ENCODE measurements at places on chromosomes 12 and 14. TPM values are rescaled to one million over a fixed set of nuclear protein-coding genes. Genes with fewer than 3 reads are reported as not detected.

Gene PLD4
- 473 TPM for total RNA-seq

GRCh38 chr14:79411403-79412174 lies 799.7 kb downstream of the DIO2 start:
- no peaks in the 10 kb centered on the region for H3K4me1 ChIP-seq
- no peaks in the 10 kb centered on the region for H3K36me3 ChIP-seq
- no peak overlapping the region for H3K27ac ChIP-seq
- H3K4me3 ChIP-seq: no peak overlapping the region
- no peak for DNase-seq

Gene ADAMTS20
- not detected for total RNA-seq

GRCh38 chr14:52244997-52245396 lies 22.5 kb upstream of the PTGDR start:
- peaks cover 26% of the 10 kb centered on the region for H3K4me1 ChIP-seq
- no peak overlapping the region for H3K4me3 ChIP-seq
- no peak for DNase-seq
- H3K27me3 ChIP-seq: peaks cover 4% of the 10 kb centered on the region
- H3K27ac ChIP-seq: no peak overlapping the region

Gene NID2
- not detected for total RNA-seq

DNA sequence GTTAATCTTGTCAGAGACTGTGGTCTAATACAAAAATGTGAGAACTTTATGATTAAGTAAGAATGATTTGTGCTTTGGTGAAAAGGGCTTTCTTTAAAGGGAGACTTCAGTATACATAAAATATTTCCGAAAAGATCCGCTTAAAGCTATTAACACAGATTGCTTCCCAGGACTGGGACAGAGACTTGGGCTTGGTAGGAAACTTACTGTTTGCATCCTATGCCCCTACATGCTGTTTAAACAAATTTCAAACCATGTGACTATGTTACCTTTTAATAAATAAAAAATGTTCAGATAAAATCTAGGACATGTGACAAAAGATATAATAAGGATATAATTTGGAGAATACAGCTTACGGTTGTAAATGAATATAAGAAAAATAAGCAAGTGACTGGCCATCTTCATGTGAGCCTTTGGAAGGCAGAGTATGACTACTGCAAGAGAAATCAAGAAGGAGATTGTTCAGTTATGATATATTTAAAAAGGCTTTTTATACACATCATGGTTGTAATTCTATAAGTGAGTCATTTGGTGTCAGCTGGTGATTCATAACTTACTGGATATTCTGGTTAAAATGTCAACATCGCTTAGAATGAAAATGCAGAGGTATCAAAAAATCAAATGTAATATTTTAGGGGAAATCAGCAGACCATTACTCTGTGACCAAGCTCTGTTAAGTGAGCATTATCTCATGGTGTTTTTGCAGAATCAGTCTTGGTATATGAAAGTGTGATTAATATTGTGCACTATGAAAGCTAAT lies 234.7 kb upstream of the E2F7 start:
- H3K4me3 ChIP-seq: no peak overlapping the region
- H3K4me1 ChIP-seq: no peaks in the 10 kb centered on the region
- DNase-seq: no peak
- no peaks in the 10 kb centered on the region for H3K27me3 ChIP-seq
- no peaks in the 10 kb centered on the region for H3K36me3 ChIP-seq
- no peak overlapping the region for H3K27ac ChIP-seq

Gene C12orf50
- total RNA-seq: 0.12 TPM

GRCh38 chr14:66514213-66514612 lies 6.3 kb downstream of the GPHN start:
- peaks cover 33% of the 10 kb centered on the region for H3K4me1 ChIP-seq
- H3K27me3 ChIP-seq: peaks cover 6% of the 10 kb centered on the region
- H3K36me3 ChIP-seq: no peaks in the 10 kb centered on the region
- no peak overlapping the region for H3K4me3 ChIP-seq

- H3K4me3 ChIP-seq: peak overlapping the region; percentile 72
- H3K36me3 ChIP-seq: peaks cover 59% of the 10 kb centered on the region
- H3K4me1 ChIP-seq: peaks cover 88% of the 10 kb centered on the region
- no peaks in the 10 kb centered on the region for H3K27me3 ChIP-seq
These were observed 9.2 kb downstream of the PHB2 start for GRCh38 chr12:6961278-6961694.

- H3K4me1 ChIP-seq: peaks cover 20% of the 10 kb centered on the region
- H3K36me3 ChIP-seq: peaks cover 2% of the 10 kb centered on the region
- H3K27me3 ChIP-seq: no peaks in the 10 kb centered on the region
- H3K27ac ChIP-seq: peak overlapping the region; percentile 84
These were observed 3.7 kb downstream of the USP44 start for GRCh38 chr12:95547522-95548055.

- no peak for DNase-seq
- peaks cover 3% of the 10 kb centered on the region for H3K36me3 ChIP-seq
These were observed 35.6 kb downstream of the TMEM120B start for GRCh38 chr12:121748218-121748570.

GRCh38 chr12:76940671-76941445 lies 62.0 kb upstream of the CSRP2 start:
- H3K27ac ChIP-seq: no peak overlapping the region
- H3K4me1 ChIP-seq: no peaks in the 10 kb centered on the region
- no peak overlapping the region for H3K4me3 ChIP-seq
- DNase-seq: no peak

- H3K27me3 ChIP-seq: no peaks in the 10 kb centered on the region
- H3K4me1 ChIP-seq: no peaks in the 10 kb centered on the region
- H3K4me3 ChIP-seq: no peak overlapping the region
- no peak for DNase-seq
These were observed 20.4 kb downstream of the EIF2B2 start for GRCh38 chr14:75023108-75023507.

GRCh38 chr12:80419644-80420043 lies 24.4 kb upstream of the PTPRQ start:
- H3K4me3 ChIP-seq: no peak overlapping the region
- no peak for DNase-seq
- H3K27me3 ChIP-seq: no peaks in the 10 kb centered on the region
- no peaks in the 10 kb centered on the region for H3K36me3 ChIP-seq

DNA sequence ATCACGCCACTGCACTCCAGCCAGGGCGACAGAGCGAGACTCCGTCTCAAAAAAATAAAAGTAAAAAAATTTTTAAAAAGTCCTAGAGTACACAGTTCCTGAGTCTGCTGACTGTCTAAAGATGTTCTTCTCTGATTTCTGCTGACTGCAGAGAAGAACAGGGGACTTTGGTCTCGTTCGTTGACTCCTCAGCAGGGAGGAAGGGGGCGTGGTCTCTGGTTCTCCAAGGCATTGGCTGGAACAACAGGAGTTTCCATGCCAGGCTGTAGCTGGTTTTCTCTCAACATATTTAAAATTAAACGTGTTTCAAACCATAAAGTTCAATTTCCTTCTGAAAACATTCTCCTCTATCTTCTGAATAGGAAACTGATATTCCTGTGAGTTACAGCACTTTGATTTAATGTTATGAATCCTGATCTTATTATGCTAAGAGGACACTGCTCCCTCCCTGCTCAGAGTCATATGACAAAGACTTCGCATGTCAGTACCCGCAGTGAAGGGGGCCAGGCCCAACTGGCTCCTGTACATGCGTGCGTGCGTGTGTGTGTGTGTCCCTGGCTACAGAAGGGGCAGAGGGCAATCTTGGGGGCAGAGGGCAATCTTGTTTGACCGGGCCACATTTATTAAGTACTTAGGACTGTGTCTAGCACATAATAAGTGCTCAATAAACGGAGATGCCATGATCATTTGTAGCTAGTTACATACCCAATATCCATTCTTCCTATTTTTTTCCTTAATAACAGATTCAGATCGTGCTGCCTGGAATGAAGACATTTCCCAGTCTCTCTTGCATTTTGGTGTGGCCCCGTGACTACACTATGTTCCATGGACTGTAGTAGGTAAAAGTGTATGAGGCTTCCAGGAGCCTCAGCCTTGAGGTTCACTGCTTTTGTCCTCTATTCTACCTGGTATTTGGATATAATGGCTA lies 16.5 kb upstream of the HNF1A start:
- no peaks in the 10 kb centered on the region for H3K4me1 ChIP-seq
- no peak overlapping the region for H3K4me3 ChIP-seq
- no peak overlapping the region for H3K27ac ChIP-seq
- no peak for DNase-seq

- no peaks in the 10 kb centered on the region for H3K36me3 ChIP-seq
- no peaks in the 10 kb centered on the region for H3K4me1 ChIP-seq
- no peak overlapping the region for H3K4me3 ChIP-seq
- no peak for DNase-seq
These were observed 47.7 kb downstream of the ISCA2 start for GRCh38 chr14:74541225-74541624.

Gene BMAL2
- total RNA-seq: 5.4 TPM

Gene FAM90A1
- total RNA-seq: not detected

Gene YEATS4
- total RNA-seq: 19.3 TPM

DNA sequence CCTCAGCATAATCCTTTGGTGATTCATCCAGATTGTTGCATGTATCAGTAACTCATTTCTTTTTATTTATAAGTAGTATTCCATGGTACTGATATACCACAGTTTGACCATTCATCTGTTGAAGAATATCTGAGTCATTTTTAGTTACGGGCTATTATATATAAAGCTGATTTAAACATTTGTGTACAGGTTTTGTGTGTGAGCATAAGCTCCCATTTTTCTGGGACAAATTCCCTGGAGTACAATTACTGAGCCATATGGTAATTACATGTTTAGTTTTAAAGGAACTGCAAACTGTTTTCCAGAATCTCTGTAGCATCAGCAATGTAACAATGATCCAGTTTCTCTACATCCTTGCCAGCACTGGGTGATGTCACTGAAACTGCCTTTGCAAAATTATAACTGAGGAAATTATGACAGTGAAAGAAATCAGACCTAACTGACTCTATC lies 236.2 kb upstream of the KRR1 start:
- peaks cover 6% of the 10 kb centered on the region for H3K27me3 ChIP-seq
- DNase-seq: no peak
- no peak overlapping the region for H3K27ac ChIP-seq
- no peaks in the 10 kb centered on the region for H3K36me3 ChIP-seq

DNA sequence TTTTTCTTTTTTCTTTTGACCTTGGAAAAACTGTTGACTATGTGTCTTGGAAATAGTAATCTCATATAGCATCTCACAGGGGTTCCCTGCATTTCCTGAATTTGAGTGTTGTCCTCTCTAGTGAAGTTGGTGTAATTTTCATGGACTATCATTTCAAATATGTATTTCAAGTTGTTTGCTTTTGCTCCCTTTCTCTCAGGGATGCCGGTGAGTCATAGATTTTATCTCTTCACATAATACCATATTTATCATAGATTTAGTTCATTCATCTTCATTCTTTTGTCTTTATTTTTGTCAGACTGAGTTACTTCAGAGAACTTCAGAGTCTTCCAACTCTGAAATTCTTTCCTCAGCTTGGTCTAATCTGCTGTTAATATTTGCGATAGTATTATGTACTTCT lies 1320.6 kb downstream of the LRFN5 start:
- H3K4me1 ChIP-seq: no peaks in the 10 kb centered on the region
- no peaks in the 10 kb centered on the region for H3K36me3 ChIP-seq
- DNase-seq: no peak

DNA sequence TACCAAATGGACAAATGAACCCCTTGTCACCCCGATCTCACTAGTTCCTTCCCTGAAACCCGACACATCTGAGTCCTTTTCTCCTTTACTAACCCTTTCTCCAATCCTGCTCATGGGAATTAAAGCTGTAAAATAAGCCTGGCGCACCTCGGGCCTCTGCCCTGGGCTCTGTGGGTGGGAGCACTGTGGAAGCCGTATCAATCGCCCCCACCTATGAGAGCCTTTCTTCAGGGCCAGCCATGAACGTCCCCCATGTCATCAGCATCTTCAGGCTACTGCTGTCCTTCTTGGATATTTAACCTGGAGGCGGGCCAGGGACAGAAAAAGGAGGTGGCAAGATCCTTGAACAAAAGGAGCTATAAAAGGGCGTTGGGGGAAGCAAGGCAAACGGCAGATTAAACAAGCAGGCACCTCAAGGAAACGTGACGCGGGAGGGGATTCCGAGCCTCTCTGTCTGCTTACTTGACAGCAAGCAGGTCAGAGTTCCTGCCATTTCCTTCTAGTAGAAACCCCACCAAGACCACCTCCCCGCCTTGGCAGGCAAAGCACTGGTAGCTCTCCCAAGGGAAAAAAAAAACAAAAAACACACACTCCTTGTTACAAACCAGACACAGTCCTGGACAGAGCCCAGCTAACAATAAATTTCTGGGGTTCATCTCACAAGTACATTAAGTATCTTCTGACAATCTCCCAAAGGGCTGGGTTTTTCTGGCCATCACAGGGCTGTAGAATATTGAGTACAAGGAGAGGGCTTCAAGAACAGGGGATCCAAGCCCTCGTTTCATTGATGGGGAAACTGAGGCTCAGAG lies 62.9 kb downstream of the DPF3 start:
- peaks cover 17% of the 10 kb centered on the region for H3K36me3 ChIP-seq
- no peak for DNase-seq
- H3K27ac ChIP-seq: no peak overlapping the region
- no peaks in the 10 kb centered on the region for H3K27me3 ChIP-seq
- H3K4me1 ChIP-seq: no peaks in the 10 kb centered on the region

- H3K27me3 ChIP-seq: no peaks in the 10 kb centered on the region
- H3K4me1 ChIP-seq: peaks cover 59% of the 10 kb centered on the region
- H3K27ac ChIP-seq: peak overlapping the region; percentile 96
- peak overlapping the region; percentile 2 for H3K4me3 ChIP-seq
- no peak for DNase-seq
- H3K36me3 ChIP-seq: peaks cover 34% of the 10 kb centered on the region
These were observed 60.1 kb upstream of the RESF1 start for GRCh38 chr12:31899109-31899508.

GRCh38 chr14:95215094-95215725 lies 57.9 kb upstream of the DICER1 start:
- DNase-seq: no peak
- H3K27me3 ChIP-seq: no peaks in the 10 kb centered on the region
- peaks cover 7% of the 10 kb centered on the region for H3K4me1 ChIP-seq
- H3K36me3 ChIP-seq: peaks cover 31% of the 10 kb centered on the region
- H3K4me3 ChIP-seq: no peak overlapping the region
- H3K27ac ChIP-seq: no peak overlapping the region

DNA sequence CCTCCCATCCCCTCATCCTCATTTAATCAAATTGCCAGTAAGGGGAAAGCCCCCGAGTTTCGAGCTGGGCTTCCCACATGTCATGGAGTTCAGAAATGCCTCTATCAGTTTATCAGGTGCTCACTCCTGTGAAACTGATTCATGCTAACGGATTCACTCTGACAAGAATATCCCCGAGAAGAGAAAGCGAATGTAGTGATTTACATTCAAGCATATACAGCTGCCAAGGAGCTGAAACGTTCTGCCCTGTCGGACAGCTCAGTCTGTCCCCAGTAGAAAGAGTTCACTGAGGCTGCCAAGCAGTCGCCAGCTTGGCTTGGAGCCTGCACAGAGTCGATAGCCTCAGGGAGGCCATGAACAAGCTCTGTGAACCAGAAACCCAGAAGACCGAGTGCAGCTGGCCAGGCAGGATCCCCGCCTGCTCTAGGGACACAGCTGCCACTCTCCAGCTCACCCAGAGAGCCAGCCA lies 88.4 kb downstream of the TMCC3 start:
- peaks cover 8% of the 10 kb centered on the region for H3K27me3 ChIP-seq
- H3K27ac ChIP-seq: peak overlapping the region; percentile 79
- no peaks in the 10 kb centered on the region for H3K36me3 ChIP-seq
- H3K4me3 ChIP-seq: peak overlapping the region; percentile 62
- DNase-seq: no peak

Measured in activated B cell treated with CpG ODN at 0.5 μM for 24 hours (primary cell).